ENCODE measurements at places on chromosomes 5 and 9. TPM values are rescaled to one million over a fixed set of nuclear protein-coding genes. Genes with fewer than 3 reads are reported as not detected.

Gene PCDHB2
- total RNA-seq = 23.0 TPM

DNA sequence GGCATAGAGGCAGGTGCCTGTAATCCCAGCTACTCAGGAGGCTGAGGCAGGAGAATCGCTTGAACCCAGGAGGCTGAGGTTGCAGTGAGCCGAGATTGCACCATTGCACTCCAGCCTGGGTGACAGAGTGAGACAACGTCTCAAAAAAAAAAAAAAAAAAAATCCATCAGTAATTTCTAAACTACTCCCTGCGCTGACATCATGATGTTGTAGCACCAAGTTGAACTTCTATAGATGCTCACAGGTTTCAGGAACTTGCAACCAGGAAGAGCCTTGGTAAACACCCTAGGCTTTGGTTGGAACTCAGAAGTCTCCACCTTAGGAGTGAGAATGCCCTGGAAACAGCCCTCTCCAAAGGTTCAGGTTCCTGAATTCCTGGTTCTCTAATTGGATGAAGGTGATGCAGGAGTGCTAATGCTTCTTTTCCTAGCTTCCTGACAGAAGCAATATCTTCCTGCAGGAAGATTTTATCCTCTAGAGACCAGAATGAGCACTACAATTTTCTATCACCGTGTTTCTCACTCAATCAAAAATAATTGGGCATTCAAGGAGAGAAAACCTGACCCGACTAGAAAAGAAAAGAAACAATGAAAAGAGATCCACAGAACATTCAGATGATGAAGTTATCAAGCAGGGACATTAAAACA is 469.6 kb downstream of the GADD45G start:
- no peak for DNase-seq

Gene SLC36A2
- 0.74 TPM for total RNA-seq

GRCh38 chr9:98442114-98442513 is 186.7 kb upstream of the TBC1D2 start:
- DNase-seq = no peak

GRCh38 chr9:123687246-123687751 is 242.6 kb downstream of the DENND1A start:
- no peak for DNase-seq

Gene FOXI1
- not detected for total RNA-seq

GRCh38 chr5:90637731-90638130 is 79.1 kb downstream of the ADGRV1 start:
- no peak for DNase-seq

Gene C1QTNF2
- 8.4 TPM for total RNA-seq

DNA sequence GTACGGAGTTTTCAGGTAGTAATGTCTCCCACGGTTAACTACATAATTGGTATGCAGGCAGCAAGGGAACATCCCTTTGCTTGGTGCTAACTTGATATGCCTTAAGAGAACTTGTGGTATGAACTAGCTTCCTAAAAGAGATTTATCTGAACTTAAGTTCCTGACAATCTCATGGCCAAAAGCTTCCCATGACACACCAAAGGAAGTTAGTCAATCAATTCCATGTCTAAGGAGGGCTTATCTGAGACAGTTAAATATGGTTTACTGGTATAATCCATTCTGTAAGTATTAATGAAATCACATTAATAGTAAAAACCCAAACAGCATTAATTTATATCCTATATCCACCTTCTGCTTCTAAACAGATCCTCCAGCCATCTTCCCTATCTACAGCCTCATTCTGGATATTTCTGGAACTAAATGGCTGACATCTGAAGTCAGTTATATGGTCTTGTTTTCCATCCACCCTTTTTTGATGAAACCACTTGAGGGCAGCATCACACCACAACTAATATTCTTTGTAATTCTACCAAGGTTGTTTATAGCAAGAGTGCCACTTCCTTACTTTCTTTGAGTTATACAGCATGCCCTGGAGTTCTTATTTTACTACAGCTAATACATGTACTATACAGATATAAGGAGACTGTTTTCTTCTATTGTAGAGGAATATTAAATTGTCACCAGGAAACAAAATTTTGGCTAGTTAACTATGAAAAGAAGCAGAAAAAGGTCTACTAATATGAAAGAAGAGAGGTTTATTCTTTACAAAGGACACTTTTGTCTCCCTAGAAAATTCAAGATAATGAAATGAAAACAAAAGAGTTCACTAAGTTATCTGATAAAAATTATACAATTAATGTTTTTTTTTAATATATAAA is 34.7 kb downstream of the SHOC1 start:
- peak; percentile 61 for DNase-seq

Gene ITGA2
- total RNA-seq = 6.4 TPM

- no peak for DNase-seq
Measured at GRCh38 chr5:66498791-66499207, 97.4 kb upstream of the MAST4 start.

- DNase-seq = no peak
Measured at GRCh38 chr5:57718155-57718554, 235.5 kb upstream of the ACTBL2 start.

- DNase-seq = no peak
Measured at GRCh38 chr5:172038167-172038566, 31.7 kb upstream of the FBXW11 start.

DNA sequence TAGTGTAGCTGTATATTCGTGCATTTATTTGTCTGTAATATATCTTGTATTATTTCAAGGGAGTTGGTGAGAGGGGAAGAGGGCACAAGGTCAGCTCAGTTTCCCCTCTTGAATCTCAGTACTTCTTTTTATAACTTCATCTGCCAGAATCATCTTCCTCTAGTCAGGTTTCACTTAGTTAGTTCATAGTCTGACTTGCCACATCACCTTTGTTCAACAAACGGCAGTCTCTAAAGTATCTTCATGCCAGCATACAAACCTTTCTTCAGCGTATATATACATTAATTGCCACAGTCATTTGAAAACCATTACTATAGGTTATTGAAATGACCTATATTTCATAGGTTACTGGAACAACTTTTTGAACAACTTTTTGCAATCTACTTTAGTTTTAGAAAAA is 1.6 kb downstream of the ECM2 start:
- no peak for DNase-seq

Gene SPEF2
- total RNA-seq = 2.4 TPM

DNA sequence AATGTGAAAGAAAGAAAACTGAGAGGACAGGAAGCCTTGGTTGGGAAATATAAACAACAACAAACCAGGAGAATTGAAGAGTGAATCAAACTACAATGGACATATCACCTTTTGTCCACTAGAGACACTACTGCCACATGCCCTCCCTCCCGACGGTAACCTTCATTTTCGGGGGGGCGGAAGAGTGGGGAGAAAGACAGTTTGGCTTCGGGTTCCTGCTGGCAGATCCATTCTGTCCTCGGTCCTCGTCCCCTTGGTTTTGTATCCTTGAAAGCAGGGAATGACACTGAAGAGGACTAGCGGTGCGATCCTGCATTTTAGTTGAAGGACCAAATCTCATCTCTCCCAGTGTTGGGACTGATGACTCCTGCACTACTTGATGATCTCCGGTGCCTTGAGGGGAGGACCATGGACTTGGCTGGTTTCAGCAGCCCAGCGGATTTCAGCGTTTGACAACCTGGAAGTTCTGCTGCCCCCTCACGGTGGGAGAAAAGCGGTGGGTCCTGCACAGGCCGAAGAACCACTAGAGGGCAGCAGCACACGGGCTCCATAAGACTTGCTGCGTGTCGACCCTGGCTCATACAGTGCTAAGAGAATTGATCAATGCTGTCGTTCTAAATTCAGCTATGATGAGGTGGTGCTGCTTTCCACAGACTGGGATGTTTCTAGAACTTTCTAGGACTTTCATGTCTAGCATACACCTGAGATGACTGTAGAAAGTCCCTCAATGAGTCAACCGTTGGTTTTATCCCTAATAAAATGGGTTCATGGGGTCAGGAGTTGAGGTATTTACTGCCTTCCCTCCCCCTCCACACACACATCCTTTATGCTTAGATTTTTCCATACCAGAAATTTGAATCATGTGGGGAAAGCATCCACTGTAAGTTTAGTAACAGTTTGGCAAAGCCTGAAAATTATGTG is 15.1 kb upstream of the ZNF131 start:
- peak; percentile 89 for DNase-seq

DNA sequence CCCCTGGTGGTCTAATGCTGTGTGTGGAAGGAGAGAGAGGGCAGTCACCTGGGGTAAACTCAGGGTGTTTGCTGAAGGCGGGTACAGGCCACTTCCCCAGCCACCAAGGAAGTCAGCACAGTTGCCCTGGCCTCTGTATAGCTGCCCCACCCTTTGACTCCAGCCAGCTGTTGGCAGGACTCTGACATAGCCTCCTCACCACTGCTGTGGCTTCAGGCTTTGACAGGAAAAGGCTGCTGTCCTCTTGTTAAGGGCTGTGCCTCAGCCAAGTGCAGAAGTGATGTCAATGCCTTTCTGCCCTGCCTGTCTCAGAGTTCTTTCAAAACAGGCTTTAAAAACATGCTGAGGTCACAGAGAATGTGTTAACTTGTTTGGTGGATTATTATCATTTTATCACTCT is 487.2 kb upstream of the KLF4 start:
- no peak for DNase-seq

DNA sequence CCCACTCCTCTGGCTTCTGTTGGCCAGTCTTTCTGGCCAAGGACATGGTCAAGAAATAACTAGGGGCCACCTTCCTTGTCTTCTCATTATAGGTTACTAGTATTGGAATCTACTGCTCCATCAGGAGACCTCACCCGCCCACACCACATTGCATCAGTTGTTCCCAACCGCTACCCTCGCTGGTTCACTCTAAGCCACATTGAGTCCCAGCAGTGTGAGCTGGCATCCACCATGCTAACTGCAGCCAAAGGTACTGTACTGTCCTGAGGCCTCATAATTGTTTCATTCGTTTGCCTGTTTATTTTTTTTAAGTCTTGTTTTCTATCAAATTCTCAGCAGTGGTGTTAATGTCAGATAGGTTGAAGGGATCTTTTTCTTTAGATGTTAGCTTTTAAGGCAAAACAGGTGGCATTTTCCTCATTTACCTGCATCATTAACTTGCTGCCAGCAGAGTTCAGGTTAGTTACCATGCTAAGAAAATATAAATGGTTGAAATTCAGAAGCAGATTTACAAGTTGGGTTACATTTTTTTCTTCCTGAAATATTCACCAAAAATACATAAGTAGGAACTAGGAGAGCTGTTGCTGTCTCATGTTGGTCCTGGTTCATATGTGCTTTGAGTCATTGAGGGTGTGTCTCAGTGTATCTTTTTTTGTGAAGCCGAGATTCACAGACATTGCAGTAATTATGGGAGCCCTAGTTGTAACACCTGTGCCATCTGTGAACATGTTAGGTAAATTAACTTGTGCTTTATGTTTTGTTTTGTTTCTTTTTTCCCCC is 206.9 kb downstream of the ZSWIM6 start:
- peak; percentile 25 for DNase-seq

Gene SLC27A6
- 25.3 TPM for total RNA-seq

GRCh38 chr9:87742813-87743428 is 17.0 kb downstream of the CTSL start:
- no peak for DNase-seq

- no peak for DNase-seq
Measured at GRCh38 chr5:151162776-151163175, 5.2 kb upstream of the ANXA6 start.

DNA sequence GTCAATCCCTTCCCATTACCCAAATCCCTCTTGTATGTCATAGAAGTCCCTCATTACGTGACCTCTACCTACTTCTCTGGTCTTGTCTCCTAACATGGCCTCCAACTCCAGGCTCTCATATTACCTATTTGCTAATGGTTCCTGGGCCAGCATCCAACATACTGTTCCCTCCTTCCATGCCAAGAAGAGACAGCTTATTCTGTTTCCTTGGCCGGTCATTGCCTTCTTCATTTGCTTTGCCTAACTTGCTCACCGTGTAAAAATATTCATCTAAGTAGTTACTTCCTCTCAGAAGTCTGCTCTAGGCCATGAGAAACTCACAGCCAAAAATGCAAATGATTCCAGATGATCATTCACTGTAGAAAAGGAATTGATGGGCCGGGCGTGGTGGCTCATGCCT is 8.9 kb upstream of the IL6ST start:
- DNase-seq = peak; percentile 66

DNA sequence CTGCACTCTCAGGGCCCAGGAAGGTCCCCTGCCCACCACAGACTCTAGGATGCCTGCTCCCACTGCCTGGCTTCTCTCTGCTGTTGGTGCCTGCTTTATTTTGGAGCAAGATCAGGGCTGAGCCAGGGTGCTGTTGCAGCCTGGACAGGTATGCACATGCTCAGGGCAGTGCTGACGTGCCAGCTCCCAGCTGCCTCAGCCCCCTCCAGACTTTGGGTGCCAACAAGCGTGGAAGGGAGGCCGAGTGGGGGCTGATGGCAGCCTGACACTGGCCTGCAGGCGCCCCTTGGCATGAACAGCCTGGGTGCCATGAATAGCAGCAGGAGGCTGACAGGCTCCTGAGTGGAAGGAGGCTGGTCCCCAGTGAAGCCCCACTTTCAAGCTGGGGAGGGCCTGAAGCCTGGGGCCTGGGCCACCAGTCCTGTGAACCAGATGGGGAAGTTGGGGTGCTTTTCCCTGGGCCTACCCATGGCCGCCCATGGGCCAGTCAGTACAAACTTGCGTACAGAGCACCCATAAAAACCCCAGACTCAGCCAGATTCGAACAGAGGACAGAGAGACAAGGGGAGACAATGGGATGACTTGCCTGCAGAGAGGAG is 6.8 kb downstream of the AMBP start:
- DNase-seq = peak; percentile 33

DNA sequence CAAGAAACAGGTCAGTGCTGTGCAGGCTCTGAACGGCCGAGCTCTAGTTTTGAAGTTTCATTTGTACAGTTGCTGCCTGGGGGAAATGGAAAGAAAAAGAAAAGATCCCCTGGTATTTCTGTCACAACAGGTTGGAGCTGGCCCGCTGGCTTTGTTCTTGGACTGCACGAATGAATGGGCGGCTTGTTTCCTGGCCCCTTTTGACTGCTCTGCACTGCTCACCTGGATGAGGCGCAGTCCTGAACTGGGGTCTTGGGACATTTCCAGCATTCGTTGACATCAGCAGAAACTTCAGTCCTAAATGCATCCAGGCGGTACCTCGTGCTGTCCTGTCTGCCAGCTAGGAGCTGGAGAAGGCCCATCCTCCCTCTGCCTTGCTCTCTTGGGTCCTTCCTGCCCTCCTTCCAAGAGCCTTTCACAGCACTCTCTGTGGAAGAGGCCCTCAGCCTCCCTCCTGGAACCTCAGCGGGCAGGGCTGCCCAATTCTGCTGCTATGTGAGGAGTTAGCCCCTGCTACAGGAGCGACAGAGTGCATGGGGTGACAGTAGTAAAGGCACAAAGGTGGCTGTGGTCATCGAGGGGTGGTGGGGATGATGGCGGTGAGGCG is 189.2 kb downstream of the FSTL4 start:
- DNase-seq = peak; percentile 43

DNA sequence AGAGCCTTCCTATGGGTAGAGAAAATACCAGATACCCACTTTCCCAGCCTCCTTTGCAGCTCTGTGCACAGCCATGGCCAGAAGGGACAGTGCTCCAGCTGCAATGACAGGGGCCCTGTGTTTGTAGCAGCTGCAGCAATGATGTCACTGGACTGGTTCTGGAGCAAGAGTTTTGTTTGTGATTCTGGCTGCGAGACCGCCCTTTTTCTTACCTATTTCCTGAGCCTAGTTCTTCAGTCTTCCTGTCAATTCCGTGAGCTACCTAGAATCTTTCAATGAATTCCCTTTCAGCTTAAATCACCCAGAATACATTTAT is 10.0 kb upstream of the BOD1 start:
- DNase-seq = no peak
